Left ventricle myocardium inferior (tissue), 1 donor: ENCODE measurements at places on chromosomes 7 and 10.
A peak's percentile ranks its signal among the peaks of the same experiment; 100 is the strongest.

DNA sequence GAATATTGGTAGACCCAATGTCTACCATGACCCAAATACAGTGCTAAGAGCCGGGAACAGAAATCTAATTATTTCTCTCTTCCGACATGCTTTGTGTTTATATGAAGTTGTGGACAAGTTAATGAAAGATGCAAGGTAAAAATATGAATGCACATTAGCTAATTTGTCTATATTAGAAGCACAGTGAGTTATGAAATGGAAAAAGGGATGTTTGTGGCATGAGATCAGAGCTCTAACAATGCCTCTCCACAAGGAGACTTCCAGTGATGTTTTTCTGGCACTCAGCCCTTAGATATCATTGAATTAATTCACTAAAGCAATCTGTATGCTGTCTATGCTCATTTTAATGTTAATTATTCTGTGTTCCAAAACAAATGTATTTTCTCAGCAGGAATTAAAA, 897.2 kb downstream of the CNTNAP2 start:
- no peaks in the 10 kb centered on the region for H3K27me3 ChIP-seq
- no peaks in the 10 kb centered on the region for H3K36me3 ChIP-seq
- no peaks in the 10 kb centered on the region for H3K4me1 ChIP-seq

DNA sequence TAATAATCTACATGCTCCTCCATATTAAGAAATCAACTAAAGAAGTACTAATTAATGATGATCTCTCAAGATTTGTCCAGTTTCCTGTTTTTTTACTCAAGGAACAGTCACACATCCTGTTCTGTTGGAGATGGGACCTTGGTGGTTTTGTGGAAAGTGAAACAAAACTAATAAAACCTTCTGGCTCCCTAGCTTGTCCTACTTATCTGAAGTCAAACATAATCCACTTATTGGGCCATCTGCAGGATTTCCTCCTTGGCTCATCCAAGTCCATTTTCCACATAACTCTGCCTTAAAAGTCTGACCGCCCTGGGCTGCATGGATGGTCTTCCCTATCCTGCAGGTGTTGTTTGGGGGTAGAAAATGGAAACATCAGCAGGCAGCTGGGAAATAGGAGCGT, 39.4 kb upstream of the TARP start:
- no peak for DNase-seq
- H3K27ac ChIP-seq, result peak overlapping the region; percentile 74
- no peaks in the 10 kb centered on the region for H3K27me3 ChIP-seq
- no peaks in the 10 kb centered on the region for H3K36me3 ChIP-seq
- peaks cover 30% of the 10 kb centered on the region for H3K4me1 ChIP-seq

GRCh38 chr7:45057878-45058277, 30.9 kb downstream of the NACAD start:
- DNase-seq, result no peak
- peaks cover 3% of the 10 kb centered on the region for H3K4me1 ChIP-seq
- H3K4me3 ChIP-seq, result no peak overlapping the region
- no peaks in the 10 kb centered on the region for H3K27me3 ChIP-seq
- no peak overlapping the region for H3K27ac ChIP-seq

DNA sequence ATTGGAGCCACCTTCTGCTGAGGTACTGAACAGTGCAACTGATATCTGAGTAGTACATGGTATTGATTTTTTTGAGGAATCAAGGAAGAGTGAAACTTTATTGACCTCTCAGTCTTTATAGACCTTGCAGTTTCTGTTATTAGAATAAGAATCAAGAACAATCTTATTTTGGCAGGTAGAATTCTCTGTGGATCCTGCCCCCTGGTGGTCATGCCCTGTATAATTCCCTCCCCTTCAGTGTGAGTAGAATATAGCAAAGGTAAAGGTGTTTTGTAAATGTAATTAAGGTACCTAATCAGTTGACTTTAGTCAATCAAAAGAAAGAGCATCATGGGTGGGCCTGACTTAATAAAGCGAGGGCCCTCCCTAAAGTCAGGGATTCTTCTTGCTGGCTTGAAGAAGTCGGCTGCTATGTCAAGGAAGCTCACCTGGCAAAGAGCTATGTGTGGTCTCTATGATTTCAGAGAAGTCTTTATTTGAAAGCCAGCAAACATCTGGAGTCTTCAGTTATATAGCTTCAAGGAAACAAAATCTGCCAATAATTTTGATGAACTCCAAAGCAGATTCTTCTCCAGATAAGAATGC, 142.8 kb downstream of the LSM5 start:
- H3K36me3 ChIP-seq, result no peaks in the 10 kb centered on the region
- H3K4me3 ChIP-seq, result no peak overlapping the region
- H3K27ac ChIP-seq, result no peak overlapping the region
- no peaks in the 10 kb centered on the region for H3K27me3 ChIP-seq
- H3K4me1 ChIP-seq, result no peaks in the 10 kb centered on the region

GRCh38 chr7:10703981-10704380, 269.7 kb upstream of the PHF14 start:
- H3K4me3 ChIP-seq, result no peak overlapping the region
- H3K27ac ChIP-seq, result no peak overlapping the region
- H3K27me3 ChIP-seq, result no peaks in the 10 kb centered on the region
- H3K4me1 ChIP-seq, result no peaks in the 10 kb centered on the region
- H3K36me3 ChIP-seq, result no peaks in the 10 kb centered on the region

GRCh38 chr7:116588641-116589594, 64.1 kb downstream of the CAV1 start:
- H3K4me3 ChIP-seq, result no peak overlapping the region
- no peak for DNase-seq
- no peaks in the 10 kb centered on the region for H3K36me3 ChIP-seq
- H3K27ac ChIP-seq, result peak overlapping the region; percentile 68

DNA sequence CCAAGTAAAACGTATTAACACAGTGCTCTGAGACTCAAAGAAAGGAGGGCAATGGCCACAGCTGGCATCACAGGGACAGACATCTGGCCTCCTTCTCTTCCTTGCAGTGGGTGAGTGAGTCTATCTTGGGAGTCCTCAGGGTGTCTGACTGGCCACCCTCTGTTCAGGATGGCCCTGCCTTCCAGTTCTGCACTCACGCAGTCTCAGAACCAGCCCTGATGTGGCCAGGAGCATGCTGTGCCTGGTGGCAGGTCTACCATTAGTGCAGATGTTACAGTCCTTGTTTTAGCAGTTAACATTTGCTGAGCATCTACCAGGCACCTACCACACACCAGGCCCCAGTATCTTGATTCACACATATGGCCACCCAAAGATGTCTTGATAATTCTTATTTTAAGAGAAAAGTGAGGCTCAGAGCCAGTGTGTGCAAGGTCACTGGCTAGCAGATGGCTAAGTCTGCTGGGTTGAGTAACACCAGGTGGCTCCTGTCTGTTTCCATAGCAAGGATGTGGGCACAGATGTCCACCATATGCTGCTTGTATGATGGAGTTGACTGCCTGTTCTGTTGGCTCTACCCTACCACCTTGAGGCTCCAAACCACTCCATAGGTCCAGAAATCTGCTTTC, 23.2 kb upstream of the ARHGAP22 start:
- DNase-seq, result no peak
- H3K4me1 ChIP-seq, result peaks cover 2% of the 10 kb centered on the region
- no peaks in the 10 kb centered on the region for H3K36me3 ChIP-seq
- no peak overlapping the region for H3K27ac ChIP-seq

DNA sequence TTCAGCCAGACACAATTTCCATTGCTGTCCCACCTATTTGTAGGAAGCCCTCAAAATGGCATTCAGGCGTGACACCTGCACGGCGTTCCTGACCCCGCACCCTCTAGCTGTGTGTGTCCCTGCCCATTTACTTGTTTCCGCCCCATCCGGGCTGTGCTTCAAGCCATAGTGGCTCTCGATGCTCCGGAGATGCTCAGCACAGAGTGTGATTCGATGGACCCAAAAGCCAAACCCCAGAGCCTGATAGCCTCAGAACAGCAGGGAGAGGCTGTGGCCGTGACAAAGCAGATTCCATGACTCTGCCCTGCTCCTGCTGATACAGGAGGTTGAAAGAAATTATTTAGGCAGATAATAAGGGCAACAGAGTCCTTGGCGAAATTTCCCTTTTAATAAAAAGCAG, 13.4 kb downstream of the BUD31 start:
- no peaks in the 10 kb centered on the region for H3K4me1 ChIP-seq
- no peak for DNase-seq
- H3K27me3 ChIP-seq, result no peaks in the 10 kb centered on the region

DNA sequence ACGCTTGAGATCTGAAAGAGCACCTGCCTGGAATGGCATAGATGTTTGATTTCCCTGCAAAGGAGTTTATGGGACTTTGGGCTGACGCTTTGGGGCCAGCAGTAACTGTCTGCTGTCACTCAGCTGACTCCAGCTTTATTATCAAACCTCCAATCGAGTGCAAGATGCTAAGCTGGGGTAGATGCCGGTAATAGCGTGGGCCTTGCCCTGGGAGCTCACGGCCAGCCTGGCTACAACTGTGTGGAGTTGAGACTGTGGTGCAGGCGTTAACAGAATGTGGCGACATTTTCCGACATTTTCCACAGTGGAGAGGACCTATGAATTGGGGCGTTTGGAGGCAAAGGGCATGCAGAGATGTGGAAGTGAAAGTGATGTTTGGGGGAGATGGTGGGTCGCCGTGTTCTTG, 1.3 kb downstream of the CHST12 start:
- H3K4me1 ChIP-seq, result peaks cover 81% of the 10 kb centered on the region
- H3K36me3 ChIP-seq, result no peaks in the 10 kb centered on the region
- peak overlapping the region; percentile 97 for H3K4me3 ChIP-seq
- DNase-seq, result no peak
- no peaks in the 10 kb centered on the region for H3K27me3 ChIP-seq
- H3K27ac ChIP-seq, result peak overlapping the region; percentile 90

GRCh38 chr10:110192552-110192951, 14.9 kb upstream of the MXI1 start:
- H3K36me3 ChIP-seq, result no peaks in the 10 kb centered on the region
- H3K4me3 ChIP-seq, result no peak overlapping the region
- no peaks in the 10 kb centered on the region for H3K27me3 ChIP-seq
- no peak for DNase-seq
- H3K4me1 ChIP-seq, result no peaks in the 10 kb centered on the region
- H3K27ac ChIP-seq, result no peak overlapping the region

GRCh38 chr7:150937848-150938561, 40.1 kb downstream of the KCNH2 start:
- no peaks in the 10 kb centered on the region for H3K36me3 ChIP-seq
- H3K4me3 ChIP-seq, result no peak overlapping the region
- no peak overlapping the region for H3K27ac ChIP-seq
- DNase-seq, result no peak

DNA sequence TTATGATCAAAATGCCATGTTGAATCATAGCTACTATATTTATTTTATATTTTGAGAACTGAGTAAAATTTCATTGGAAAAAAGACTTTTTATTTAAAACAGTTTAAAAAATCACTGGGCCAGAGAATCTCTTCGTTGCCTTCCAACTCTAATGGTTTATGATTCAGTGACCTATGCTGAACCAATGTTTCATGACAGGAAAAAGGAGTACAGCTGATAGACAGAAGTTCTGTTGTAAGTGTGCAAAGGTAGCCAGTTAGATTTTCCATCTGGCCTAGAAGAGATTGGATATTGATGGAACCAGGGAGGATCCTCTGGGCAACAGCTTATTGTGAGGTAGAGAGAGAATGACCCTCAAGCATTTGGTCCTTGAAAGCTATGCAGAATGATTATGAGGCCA, 745.8 kb downstream of the SUGCT start:
- H3K27me3 ChIP-seq, result no peaks in the 10 kb centered on the region
- DNase-seq, result no peak
- no peaks in the 10 kb centered on the region for H3K36me3 ChIP-seq
- H3K4me1 ChIP-seq, result no peaks in the 10 kb centered on the region
- H3K27ac ChIP-seq, result no peak overlapping the region

- no peak overlapping the region for H3K4me3 ChIP-seq
- DNase-seq, result no peak
- H3K27me3 ChIP-seq, result no peaks in the 10 kb centered on the region
- H3K36me3 ChIP-seq, result no peaks in the 10 kb centered on the region
- peak overlapping the region; percentile 0 for H3K27ac ChIP-seq
Measured at GRCh38 chr7:123539871-123540270, 5.5 kb upstream of the IQUB start.

GRCh38 chr7:94763268-94763667, 107.3 kb upstream of the SGCE start:
- no peak for DNase-seq
- no peak overlapping the region for H3K27ac ChIP-seq
- H3K27me3 ChIP-seq, result no peaks in the 10 kb centered on the region
- H3K36me3 ChIP-seq, result no peaks in the 10 kb centered on the region
- H3K4me3 ChIP-seq, result no peak overlapping the region

GRCh38 chr7:88666626-88667025, 92.9 kb upstream of the ZNF804B start:
- H3K36me3 ChIP-seq, result no peaks in the 10 kb centered on the region
- H3K4me3 ChIP-seq, result no peak overlapping the region
- H3K4me1 ChIP-seq, result no peaks in the 10 kb centered on the region
- no peaks in the 10 kb centered on the region for H3K27me3 ChIP-seq
- no peak for DNase-seq
- H3K27ac ChIP-seq, result no peak overlapping the region

DNA sequence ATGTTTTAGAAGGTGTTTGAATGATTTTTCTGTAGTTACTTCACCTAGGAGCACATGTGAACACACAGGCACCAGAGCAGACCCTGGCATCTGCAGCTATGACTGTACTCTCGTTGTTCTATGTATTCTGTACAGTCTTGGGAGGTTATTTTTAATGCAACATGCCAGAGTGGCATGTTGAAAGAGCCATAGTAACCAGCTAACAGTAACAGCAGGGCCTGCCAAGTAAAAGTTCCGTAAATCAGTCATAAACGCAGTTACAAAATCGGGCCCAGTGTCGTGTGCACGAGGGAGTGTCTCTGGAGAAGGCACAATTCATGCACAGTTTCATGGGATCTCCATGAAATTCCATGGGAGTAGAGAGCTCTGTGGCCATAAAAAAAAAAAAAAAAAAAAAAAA, 108.3 kb upstream of the CDK6 start:
- no peaks in the 10 kb centered on the region for H3K27me3 ChIP-seq
- H3K36me3 ChIP-seq, result no peaks in the 10 kb centered on the region
- no peak overlapping the region for H3K27ac ChIP-seq
- no peak overlapping the region for H3K4me3 ChIP-seq

DNA sequence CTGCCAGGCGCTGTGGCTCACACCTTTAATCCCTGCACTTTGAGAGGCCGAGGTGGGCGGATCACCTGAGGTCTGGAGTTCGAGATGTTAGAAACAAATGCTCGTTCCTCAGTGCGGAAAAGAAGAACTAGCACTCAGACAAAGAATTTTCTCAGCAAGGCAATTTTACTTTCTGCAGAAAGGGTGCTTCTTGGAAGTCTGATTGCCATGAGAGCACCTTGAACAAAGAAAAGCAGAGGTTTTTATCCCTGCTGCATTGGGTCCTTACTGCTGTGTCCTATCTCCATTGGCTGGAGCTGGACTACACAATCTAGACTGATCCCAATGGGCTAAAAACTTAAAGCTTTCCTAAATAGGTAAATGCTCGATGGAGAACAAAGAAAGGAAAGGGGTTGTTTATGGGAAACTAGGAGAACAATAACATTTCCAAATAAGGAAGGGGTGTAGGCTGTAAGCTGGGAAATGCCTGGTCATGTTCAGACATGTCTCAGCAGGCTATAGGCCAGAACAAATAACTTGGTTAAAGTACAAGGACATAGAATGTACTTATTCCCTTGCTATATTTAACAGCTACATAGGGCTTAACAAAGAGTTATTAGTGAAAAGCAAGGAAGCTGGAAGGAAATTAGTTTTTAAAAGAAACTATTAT, 26.1 kb upstream of the ACTR3B start:
- no peak overlapping the region for H3K27ac ChIP-seq
- no peak for DNase-seq
- H3K36me3 ChIP-seq, result no peaks in the 10 kb centered on the region
- H3K4me1 ChIP-seq, result peaks cover 27% of the 10 kb centered on the region
- no peak overlapping the region for H3K4me3 ChIP-seq
